ENCODE measurements at places on chromosomes 6 and 20.

- no peak for DNase-seq
These were observed 154.5 kb upstream of the PRND start for GRCh38 chr20:4567170-4567569.

DNA sequence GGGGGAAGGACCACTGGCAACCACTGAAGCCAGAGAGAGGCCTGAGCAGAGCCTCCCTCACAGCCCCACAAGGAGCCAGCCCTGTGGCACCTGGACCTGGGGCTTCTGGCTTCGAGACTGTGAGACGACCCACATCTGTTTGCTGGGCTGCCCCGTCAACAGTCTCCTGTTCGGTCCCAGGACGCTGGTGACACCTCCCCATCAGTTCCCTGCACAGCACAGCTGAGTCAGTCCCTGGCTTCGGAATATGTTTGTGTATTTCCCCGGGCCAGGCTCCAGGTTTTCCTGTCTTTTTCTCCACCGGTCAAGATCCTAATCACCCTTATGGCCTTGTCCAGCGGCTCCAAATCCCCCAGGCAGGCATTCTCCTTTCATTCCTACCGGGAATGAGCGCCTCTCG lies 46.4 kb upstream of the SMOC2 start:
- no peak for DNase-seq

DNA sequence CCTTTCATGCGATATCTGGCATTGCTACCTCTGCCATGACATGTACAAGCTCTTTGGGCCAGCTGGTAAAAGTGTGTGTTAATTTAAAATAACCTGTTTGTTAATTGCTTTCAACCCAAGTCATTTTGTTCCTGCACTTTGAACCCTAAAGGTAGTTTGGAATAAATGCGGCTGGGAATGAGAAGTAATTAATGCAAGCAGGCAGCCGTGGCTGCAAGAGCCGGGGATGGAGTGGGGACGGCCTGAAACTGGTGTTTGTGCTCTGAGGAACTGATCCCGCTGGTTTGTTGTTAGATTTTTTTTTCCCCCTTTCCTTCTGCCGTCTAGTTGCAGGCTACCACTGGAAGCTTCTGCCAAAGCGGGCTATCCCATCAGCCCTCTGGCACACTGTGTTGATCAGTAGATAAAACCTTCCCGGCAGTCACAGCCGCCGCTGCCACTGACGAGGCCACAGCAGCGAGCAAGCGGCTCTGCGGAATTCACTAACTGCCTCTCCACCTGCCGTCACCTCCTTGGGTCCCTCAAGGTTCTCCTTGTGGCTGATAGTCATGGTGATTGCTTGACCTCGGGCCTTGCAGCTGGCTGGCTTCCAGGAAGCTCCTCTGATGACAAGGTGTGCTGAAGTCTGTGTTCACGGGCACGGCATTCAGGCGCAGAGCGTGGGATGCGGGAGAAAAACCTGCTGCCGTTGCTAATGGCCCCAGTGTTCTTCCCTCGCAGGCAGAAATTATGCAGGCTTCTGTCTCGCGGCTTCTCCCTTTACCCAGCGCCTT lies 315.9 kb downstream of the TFAP2A start:
- DNase-seq, result no peak

DNA sequence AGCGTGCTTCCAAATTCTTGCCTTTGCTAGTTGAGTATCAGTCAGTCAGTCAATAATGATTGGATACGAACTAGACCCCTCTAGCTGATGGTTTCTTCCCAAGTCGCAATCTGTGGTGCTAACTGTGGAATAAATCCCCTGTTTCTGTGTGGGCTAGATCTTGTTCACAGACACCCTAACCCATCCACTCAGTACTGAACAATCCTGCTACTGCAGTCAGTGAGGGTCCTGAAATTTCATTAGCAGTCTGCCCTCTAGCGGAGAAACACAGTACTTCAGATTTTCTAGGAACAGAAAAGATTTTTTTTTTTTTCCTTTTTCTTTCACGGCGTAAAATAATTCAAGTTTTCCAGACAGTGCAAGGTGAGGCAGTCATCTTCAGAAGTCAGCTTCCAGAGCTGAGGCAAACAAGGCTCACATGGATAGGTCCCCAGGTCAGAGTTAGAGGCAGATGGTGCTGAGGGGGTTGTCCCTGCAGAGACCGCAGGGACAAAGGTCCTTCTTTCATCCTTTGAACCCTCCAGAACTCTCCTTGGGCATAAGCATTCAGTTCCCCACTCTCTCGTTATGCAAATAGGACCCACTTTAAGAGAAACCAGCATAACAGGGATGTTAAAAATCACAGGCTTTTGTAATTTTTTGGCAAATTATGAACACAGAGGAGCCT lies 119.6 kb downstream of the SCML4 start:
- no peak for DNase-seq

DNA sequence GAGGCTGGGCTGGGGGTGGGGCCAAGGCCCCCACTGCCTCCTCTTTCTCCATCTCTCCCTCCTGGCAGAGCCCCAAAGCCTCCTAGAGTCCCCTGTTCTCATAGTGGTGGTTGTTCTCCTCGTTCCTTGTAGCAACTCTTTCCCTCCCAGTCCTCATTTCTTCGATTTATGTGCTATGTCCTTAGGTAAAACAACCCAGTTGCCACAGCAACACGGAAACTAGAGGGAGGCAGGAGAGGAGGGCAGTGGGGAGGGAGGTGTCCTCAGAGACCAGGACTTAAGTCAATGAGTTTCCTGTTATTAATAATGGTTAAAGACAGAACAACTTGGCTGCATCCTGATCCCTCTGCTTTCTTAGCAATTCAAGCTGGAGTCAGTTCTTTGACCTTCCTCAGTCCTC lies 161.0 kb downstream of the INSM1 start:
- DNase-seq, result no peak

Data from activated T-helper 1 cell treated with Interleukin-2 at 50 U/mL for 16 hours (primary cell).